Activated CD4-positive, alpha-beta T cell treated with anti-CD3 and anti-CD28 coated beads for 24 hours (primary cell): ENCODE measurements at places on chromosomes 4 and X.

GRCh38 chr4:153246446-153247115 is 42.3 kb downstream of the TRIM2 start:
- no peak for DNase-seq

DNA sequence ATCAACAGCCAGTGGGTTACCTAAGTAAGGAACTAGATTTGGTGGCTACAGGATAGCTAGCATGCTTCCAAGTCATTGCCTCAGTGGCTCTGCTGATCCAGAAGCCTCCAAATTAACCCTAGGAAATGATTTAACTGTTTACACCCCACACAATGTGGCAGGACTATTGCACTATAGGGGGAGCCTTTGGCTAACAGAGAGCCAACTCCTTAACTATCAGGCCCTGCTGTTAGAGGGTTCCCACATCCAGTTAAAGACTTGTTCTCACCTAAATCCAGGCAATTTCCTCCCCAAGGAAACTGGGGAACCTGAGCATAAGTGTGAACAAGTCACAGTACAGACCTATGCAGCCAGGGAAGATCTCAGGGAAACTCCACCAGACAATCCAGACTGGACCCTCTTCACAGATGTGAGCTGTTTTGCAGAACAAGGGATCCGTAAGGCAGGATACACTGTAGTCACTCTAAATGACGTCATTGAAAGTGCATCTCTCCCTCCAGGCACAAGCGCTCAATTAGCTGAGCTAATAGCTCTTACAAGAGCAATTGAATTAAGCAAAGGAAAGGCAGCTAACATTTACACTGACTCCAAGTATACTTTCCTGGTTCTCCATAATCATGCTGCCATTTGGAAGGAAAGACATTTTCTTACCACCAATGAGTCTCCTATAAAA is 185.3 kb upstream of the SPOCK3 start:
- DNase-seq = no peak

DNA sequence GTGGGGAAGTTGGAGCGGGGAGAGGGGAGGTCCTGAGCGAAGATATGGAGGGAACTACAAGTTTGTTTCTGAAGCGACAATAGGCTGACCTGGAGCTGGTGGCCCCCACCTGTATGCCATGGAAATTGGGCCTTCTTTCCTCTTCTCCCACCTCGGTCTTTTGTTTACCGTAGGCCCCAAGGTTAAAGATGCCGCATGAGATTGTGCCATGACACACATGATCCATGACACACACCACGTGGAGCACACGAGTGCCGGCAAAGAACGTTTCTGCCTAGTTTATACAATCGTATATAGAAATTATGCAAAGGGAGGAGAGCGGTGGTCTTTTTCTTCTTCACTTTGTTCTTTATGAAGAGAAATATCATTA is 408 bp downstream of the TMEM33 start:
- peak; percentile 4 for DNase-seq

GRCh38 chrX:94524867-94525266 is 850.9 kb downstream of the FAM133A start:
- DNase-seq = no peak

DNA sequence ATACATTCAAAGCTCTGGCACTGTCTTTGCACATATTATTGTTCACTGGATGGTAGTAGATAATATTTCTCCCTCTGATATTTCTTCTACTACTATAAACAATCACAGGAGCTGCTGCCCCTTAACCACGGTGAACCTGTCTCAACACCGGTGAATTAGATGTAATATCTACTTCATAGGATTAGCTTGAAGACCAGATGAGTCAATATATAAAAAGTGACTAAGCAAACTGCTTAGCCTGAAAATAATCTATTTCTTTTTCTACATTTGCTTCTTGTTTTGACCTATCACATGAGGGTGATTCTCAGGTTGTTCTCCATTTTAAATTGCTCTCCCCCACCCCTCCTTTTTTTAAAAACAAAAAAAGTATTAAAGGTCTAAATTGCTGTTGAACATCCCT is 645.5 kb downstream of the ANKRD50 start:
- no peak for DNase-seq

- no peak for DNase-seq
Observed at GRCh38 chr4:123350191-123350544, 46.4 kb upstream of the SPRY1 start.

DNA sequence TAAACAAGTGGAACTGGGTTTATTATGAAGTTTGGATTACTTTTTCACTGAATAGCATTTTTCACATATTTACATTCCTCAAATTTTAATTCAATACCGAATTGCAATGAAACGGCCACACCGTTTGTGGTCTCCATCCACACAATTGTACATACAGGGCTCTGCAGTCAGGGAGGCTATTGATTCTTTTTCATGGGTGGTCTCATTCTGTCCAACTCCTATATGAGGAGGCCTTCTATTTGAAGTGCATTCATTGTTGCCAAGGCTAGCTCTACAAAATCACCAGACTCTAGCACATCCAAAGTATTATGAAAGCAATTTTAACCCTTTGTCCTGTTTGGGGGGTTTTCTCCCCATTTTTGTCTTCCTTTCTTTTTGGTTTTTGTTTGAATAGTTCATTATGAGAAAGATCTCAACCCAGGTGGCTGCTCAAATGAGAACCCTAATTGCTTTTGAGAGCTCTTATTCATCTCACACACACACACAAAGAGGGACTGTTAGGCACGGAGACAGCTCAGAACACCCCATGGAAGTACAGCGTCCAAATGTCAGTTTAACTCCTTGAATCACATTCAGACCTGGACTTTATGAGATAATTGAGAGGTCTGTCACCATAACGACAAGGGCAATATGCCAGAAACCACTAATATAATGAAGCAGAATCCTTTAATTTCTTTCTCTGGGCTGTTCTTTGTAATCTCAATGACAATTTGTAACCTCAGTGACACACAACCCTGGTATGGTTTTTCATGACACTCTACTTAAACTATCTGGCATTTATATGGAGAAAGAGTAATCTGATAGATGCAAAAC is 79.4 kb downstream of the NLGN4X start:
- DNase-seq = no peak

- DNase-seq = no peak
Observed at GRCh38 chr4:70908993-70909556, 6.9 kb downstream of the MOB1B start.

GRCh38 chrX:79371640-79372039 is 4.5 kb upstream of the ITM2A start:
- DNase-seq = no peak

DNA sequence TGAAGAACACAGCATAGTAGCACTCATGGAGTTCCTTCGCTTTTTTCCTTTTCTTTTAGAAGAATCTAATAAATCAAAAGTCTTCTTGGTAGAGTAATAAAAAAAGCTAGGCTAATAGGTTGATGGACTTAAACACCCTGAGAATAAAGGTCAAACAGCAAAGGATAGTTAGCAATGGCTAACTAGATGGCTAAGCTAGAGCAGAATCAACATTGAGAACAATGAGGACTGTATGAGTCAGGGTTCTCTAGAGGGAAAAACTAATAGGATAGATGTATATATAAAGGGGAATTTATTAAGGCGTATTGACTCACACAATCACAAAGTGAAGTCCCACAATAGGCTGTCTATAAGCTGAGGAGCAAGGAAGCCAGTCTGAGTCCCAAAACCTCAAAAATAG is 550.9 kb downstream of the GLUD2 start:
- no peak for DNase-seq

GRCh38 chr4:37977471-37978247 is 17.5 kb downstream of the PTTG2 start:
- DNase-seq = peak; percentile 46

DNA sequence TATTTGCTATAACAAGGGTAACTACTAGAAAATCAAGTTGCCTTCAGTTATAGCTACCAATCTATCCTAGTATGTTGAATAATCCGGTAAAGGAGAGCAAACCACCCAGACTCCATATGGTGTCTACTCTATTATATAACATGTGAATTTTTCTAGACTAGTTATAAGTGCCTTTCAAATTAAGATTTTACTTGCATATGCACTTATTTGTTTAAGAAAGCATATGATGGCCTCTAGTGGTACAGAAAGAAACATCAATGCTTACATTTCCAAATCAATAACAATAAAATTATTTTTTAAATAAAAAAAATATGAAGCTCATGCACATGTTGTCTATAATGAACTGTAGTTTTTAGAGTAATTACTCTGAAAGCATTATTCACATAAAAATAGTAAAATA is 1516.4 kb upstream of the PABPC4L start:
- DNase-seq = no peak

GRCh38 chrX:154093965-154094364 is 3.6 kb downstream of the MECP2 start:
- DNase-seq = no peak

DNA sequence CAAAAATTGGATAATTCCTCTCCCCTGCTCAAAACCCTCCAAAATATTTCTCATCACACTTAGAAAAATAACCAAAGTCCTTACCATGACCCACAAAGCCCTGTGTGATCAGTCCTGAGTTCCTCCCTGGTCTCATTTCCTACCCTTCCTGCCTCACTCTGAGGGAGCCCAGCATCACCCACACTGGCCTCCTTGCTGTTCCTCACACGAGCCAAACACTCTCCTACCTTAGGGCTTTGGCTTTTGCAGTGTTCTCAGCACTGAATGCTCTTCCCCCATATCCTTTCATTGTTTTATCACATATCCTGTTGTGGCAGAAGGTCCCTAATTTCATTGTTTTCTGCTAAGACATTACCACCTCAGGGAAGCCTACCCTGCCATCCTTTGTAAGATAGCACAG is 12.2 kb downstream of the MGAT4D start:
- no peak for DNase-seq

DNA sequence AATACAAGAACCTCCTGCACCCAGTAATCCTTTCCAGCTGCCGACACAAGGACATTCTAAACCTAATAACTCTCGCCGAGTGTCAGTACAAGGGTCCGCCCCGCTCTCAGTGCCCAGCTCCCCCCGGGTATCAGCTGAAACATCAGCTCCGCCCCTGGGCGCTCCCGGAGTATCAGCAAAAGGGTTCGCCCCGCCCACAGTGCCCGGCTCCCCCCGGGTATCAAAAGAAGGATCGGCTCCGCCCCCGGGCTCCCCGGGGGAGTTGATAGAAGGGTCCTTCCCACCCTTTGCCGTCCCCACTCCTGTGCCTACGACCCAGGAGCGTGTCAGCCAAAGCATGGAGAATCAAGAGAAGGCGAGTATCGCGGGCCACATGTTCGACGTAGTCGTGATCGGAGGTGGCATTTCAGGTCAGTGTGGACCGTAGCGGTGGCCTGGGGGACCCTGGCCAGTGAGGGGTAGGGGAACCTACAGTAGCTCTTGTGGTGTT is at the start of gene MAOA:
Gene MAOA, plus strand, starts transcription at position 295 of the 490 bp plus-strand sequence. Its CDS starts 43 bp downstream, at position 338.
- DNase-seq = no peak

- no peak for DNase-seq
Observed at GRCh38 chr4:125620066-125620860, 305.5 kb downstream of the FAT4 start.

DNA sequence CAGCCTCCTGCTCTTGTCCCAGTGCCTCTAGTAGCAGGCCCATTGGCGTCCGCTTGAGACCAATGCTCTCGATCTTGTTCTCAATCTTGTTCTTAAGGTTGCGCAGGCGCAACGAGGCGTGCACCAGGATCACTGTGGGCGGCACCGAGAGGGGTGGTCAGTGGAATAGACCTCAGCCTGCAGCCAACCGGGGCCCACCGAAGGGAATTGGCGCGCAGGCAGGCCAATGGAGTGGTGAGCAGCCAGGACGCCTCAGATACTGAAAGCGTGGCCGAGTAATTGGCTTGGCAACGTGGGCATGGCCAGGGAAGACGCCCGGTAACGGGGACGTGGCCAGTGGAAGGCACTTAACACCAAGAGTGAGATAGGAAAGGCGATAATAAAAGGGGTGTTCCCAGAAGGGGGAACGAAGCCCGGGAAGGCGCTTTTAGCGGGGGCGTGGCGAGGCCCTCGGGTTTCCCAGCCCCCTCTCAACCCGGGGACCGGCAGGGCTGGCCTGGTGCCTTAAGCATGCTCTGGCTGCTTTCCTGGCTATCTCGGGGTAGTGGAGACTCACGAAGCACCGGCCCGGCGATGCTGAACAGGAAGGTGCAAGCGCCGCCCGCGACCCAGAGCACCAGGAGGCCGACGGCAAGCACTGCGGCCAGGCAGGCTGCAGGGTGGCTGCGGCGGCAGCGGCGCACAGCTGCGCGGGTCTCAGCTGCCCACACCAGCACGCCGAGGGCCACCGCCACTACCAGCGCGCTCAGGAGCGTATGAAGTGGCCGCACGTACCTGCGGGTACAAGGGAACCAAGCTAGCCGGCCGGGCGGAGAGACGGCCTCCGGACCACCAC is 1.7 kb downstream of the PRAF2 start:
- DNase-seq = no peak

DNA sequence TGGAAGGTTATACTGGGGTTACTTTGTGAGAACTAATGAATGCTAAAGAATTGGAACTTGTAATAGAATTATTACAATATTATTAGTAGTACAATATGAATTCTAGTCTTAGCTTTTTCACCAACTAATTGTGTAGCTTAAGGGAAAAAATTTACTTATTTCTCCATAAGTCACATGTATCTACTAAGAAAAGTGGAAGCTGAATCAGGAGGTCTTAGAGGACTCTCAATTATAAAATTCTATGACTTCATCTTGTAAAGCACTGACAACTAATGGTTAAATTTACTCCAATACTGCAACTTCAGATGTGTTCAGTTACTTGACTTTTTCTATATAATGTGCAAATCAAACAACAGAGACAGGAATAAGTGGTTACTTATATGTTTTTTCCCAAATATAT is 899 bp upstream of the TMPRSS11D start:
- DNase-seq = no peak

DNA sequence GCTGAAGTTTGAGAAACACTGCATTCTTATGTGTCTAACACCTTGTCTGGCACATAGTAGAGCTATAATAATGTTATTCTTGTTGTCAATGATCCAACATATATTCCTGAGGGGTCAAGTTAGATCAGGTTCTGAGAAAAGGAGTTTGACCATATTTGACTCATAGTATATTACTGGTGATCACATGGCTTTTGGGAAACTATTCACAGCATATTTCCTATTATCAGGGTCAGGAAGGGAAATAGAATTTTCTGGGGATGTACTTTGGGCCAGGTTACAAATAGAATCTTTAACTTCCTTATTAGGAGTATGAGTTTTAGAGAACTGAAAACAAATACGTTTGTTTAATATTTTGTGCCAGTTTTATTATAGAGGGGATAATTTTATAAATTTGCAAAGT is 11.6 kb downstream of the IL15 start:
- no peak for DNase-seq

- no peak for DNase-seq
Observed at GRCh38 chr4:80507507-80507906, 172.0 kb downstream of the CFAP299 start.

- DNase-seq = no peak
Observed at GRCh38 chr4:157992948-157993839, 179.6 kb downstream of the GASK1B start.

- DNase-seq = no peak
Observed at GRCh38 chr4:182807767-182808548, 109.2 kb downstream of the DCTD start.

- DNase-seq = no peak
Observed at GRCh38 chr4:127071443-127071842, 561.3 kb upstream of the INTU start.

GRCh38 chrX:66675541-66675940 is 36.7 kb upstream of the EDA2R start:
- no peak for DNase-seq
